T-cell (primary cell): ENCODE measurements at places on chromosomes 13 and 19. TPM values are rescaled to one million over a fixed set of nuclear protein-coding genes. Genes with fewer than 3 reads are reported as not detected.
A peak's percentile ranks its signal among the peaks of the same experiment; 100 is the strongest.

GRCh38 chr19:43820098-43820883, 6.8 kb upstream of the ZNF283 start:
- H3K27me3 ChIP-seq, result peaks cover 24% of the 10 kb centered on the region
- H3K27ac ChIP-seq, result no peak overlapping the region
- DNase-seq, result no peak
- peaks cover 4% of the 10 kb centered on the region for H3K4me1 ChIP-seq

DNA sequence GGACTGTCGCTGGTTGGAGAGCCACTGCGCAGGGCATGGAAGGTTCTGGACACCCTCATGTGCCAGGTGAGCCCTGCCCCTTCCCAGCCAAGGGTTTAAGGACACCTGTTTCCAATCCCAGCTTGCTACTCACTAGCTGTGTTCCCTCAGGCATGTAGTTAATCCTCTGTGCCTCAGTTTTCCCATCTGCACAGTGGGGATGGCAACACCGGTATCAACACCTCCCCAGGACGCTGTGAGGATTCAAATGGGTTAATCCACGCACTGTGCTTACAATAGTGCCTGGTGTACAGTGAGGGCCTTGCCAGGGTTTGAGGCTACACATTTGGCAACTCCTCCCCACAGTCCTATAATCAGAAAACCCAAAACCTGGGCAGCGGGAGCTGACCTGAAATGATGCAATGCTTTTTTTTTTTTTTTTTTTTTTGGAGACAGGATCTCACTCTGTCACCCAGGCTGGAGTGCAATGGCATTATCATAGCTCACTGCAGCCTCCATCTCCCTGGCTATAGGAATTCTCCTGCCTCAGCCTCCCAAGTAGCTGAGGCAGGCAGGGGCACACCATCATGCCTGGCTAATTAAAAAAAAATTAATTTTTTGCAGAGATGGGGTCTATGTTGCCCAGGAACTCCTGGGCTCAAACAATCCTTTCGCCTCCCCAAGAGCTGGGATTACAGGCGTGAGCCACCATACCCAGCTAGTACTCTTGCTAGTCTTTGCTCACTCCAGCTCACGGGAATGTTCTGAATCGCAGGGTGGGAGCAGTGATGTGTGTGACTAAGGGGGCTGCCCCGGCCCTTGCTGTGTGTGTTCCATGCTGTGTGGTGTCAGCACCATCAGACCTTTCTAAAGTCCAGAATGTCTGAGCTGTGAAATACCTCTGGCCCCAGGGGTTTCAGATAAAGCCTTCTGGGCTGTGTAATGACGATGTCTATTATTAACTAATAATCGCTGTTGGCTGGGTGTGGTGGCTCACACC, 2.3 kb downstream of the ACP4 start:
- no peak overlapping the region for H3K4me3 ChIP-seq
- peaks cover 10% of the 10 kb centered on the region for H3K36me3 ChIP-seq
- peaks cover 5% of the 10 kb centered on the region for H3K27me3 ChIP-seq
- DNase-seq, result no peak
- H3K4me1 ChIP-seq, result no peaks in the 10 kb centered on the region

Gene FAM216B
- total RNA-seq, result not detected

GRCh38 chr13:29593605-29594297, 1.7 kb downstream of the SLC7A1 start:
- no peak for DNase-seq
- peaks cover 4% of the 10 kb centered on the region for H3K27me3 ChIP-seq
- peak overlapping the region; percentile 22 for H3K27ac ChIP-seq
- H3K36me3 ChIP-seq, result no peaks in the 10 kb centered on the region

Gene PRX
- 4.4 TPM for total RNA-seq
